Esophagus muscularis mucosa (tissue), 4 donors: ENCODE measurements at places on chromosomes 6 and 20. TPM values are rescaled to one million over a fixed set of nuclear protein-coding genes. Genes with fewer than 3 reads are reported as not detected.

DNA sequence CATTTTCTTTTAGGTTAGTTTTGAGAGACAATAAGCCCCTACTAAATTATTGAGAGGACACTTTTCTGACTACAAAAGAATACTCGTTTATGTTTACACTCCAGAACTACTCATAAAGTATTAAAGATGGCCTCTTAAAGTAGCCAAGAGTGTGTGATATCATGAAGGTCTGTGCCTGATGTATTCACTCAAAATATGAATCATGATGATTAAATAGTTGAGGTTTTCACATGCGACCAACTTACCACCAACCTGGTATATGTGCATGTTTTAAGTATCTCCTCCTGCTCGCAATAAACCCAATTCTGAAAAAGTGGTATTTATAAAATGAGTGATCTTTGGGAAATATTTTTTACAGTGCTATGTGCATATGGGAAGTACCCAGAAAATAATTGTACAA, 43.9 kb downstream of the IL20RA start:
- H3K4me1 ChIP-seq, result no peaks in the 10 kb centered on the region
- H3K27me3 ChIP-seq, result no peaks in the 10 kb centered on the region
- H3K27ac ChIP-seq, result no peak overlapping the region
- no peaks in the 10 kb centered on the region for H3K36me3 ChIP-seq
- DNase-seq, result no peak

DNA sequence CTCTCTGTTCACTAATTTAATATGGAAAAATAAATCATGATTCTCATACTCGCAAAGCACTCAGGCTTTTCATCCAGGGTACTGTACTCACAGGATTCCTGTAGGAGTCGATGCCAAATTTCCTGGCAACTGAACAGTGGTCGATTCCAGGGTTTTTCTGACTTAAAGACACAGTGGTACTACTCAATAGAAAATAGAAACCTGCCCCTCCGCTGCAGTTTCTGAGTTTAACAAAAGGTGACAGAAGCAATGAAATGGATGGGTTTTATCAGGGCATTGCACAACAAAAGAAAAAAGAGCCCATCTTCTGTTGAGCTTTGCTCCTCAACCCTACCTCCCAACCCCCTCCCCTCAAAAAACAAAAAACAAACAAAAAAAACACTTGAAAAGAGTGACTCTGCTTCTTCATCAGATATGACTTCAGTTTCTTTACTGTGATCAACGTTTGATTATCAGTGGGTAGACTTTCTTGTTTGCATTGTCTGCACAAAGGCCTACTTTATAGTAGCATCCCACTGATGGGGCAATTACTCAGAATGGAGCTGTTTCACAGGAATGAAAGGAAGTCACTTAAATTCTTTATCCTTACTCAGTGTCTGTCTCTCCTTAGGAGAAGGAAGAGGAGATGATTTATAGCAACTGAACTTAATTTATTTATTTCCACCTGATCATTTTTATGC, 96.2 kb upstream of the FOXO3 start:
- H3K36me3 ChIP-seq, result no peaks in the 10 kb centered on the region
- H3K27me3 ChIP-seq, result no peaks in the 10 kb centered on the region
- peaks cover 12% of the 10 kb centered on the region for H3K4me1 ChIP-seq
- no peak for DNase-seq
- H3K27ac ChIP-seq, result no peak overlapping the region

- no peak overlapping the region for H3K27ac ChIP-seq
- no peaks in the 10 kb centered on the region for H3K4me1 ChIP-seq
- no peak for DNase-seq
- H3K4me3 ChIP-seq, result no peak overlapping the region
- H3K27me3 ChIP-seq, result no peaks in the 10 kb centered on the region
Observed at GRCh38 chr6:118391086-118391485, 157.0 kb upstream of the PLN start.

GRCh38 chr6:33961691-33962090, 157.9 kb upstream of the MLN start:
- no peak overlapping the region for H3K4me3 ChIP-seq
- no peaks in the 10 kb centered on the region for H3K4me1 ChIP-seq
- H3K27me3 ChIP-seq, result no peaks in the 10 kb centered on the region
- no peaks in the 10 kb centered on the region for H3K36me3 ChIP-seq
- no peak overlapping the region for H3K27ac ChIP-seq

DNA sequence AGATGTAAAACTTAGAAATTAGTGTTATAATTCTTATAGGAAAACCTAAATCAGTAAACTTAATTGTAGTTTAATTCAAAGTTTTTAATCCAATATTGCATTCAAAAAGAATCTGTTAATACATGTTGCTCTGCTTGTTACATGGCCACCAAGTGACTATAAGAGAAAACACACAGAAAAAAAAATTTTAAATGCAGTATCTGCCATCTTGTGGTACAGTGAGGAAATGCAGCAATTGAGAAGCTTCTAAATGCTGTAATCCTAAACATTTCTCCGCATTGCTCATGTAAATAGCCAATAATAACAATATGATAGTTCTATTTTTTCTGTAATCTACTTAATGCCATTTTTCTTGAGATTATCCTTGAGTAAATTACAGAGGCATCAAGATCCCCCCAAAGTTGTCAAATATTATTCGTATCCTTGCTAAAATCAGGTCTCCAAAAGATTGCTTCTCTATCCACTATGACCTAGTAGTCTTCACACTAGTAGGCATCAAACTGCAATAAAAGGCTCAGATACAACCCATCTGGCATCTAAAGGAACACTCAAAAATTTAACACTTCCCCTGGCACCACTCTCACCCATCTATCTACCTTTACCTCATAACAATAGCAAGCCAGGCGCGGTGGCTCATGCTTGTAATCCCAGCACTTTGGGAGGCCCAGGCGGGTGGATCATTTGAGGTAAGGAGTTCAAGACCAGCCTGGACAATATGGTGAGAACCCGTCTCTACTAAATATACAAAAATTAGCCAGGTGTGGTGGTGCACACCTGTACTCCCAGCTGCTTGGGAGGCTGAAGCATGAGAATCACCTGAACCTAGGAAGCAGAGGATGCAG, 34.6 kb downstream of the HDAC2 start:
- no peak for DNase-seq
- no peak overlapping the region for H3K27ac ChIP-seq
- H3K4me1 ChIP-seq, result no peaks in the 10 kb centered on the region
- H3K36me3 ChIP-seq, result peaks cover 31% of the 10 kb centered on the region
- no peak overlapping the region for H3K4me3 ChIP-seq
- no peaks in the 10 kb centered on the region for H3K27me3 ChIP-seq

- H3K4me1 ChIP-seq, result peaks cover 16% of the 10 kb centered on the region
- no peak overlapping the region for H3K27ac ChIP-seq
- H3K4me3 ChIP-seq, result no peak overlapping the region
- peaks cover 15% of the 10 kb centered on the region for H3K36me3 ChIP-seq
- H3K27me3 ChIP-seq, result no peaks in the 10 kb centered on the region
Observed at GRCh38 chr6:157117431-157118095, 205.8 kb downstream of the TMEM242 start.

TTLL9 gene
- total RNA-seq, result 0.34 TPM
